ENCODE measurements at places on chromosomes 1 and 21.
A peak's percentile ranks its signal among the peaks of the same experiment; 100 is the strongest.

DNA sequence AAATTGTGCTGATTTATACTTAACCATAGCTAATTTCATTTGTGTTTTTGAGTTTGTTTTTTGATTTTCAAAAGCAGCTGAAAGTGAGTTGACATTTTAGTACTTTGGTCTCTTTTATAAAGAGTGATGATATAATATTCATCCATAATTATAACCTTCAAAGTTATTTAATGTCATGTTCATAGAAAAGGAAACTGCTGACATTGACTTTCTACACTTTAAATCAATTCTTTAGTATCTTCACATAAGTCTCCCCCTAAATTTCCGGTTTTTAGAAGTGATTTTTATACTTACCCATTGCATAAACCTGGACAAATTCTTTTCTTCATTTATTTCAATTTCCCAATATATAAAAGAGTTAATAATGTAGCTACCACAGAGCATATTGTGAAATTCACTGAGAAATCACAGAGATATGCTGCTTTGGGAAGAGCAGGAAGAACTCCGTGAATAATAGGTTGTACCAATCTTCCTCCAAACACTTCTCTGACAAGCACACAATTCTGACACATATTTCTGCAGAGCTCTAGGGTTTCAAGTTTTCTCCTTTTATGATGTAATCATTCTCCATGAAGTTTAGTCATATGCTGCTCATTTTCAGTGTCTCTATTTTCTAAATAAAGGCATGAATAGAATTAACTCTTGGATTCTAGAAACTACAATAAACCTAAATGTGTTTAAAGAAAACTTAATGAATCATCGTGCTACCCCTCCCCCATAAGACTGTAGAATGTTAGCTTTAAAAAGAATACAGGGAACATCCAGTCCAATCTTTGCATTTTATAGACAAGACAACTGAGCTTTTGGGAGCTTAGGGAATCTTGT, 25.6 kb upstream of the CDC42BPA start:
- DNase-seq: peak; percentile 96

DNA sequence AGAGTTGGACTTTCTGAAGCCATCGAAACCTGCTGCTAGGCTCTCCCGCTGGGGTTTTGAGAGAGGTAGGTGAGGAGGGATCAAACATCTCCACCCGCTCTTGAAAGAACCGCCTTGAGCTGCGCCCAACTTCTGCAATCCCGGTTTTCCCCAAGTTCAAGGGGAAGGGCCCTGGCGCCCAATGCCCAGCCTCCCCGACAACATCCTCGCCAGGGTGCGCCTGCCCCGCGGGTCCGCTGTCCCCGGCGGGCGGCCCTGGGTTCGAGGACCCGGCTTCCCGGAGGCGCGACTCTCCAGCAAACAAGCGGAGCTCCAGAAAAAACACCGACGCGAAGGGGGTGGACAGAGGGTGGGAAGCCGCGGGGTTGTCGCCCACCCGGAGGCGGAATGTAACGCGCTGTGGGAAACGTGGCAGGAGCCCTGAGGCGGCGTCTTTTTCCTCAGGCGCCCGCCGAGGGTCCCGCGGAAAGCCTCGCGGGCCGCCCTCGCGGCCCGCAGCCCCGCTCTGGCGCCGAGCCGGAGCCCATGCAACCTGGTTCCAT, 607 bp downstream of the BTG3 start:
- peak; percentile 53 for DNase-seq

- DNase-seq: peak; percentile 61
These were observed 6.6 kb downstream of the FMO1 start for GRCh38 chr1:171254859-171255258.

DNA sequence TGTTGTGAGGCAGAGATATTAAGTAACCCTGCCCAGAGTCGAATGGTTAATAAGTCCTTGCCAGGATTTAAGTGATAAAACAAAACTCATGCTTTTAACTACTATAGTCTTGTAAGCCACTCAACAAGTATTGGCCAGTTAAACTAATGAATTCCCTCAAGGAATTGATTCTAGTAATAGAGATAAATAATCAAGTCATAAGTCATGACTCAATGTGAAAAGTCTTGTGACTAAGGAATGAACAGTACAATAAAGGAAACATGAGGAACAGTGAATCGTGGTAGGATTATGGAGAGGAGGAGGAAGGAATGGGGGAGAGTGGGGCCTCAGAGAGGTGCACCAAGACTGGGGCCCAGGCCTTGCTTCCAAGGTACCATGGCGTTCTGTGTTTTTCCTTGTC, 104.7 kb downstream of the FGGY start:
- DNase-seq: no peak

DNA sequence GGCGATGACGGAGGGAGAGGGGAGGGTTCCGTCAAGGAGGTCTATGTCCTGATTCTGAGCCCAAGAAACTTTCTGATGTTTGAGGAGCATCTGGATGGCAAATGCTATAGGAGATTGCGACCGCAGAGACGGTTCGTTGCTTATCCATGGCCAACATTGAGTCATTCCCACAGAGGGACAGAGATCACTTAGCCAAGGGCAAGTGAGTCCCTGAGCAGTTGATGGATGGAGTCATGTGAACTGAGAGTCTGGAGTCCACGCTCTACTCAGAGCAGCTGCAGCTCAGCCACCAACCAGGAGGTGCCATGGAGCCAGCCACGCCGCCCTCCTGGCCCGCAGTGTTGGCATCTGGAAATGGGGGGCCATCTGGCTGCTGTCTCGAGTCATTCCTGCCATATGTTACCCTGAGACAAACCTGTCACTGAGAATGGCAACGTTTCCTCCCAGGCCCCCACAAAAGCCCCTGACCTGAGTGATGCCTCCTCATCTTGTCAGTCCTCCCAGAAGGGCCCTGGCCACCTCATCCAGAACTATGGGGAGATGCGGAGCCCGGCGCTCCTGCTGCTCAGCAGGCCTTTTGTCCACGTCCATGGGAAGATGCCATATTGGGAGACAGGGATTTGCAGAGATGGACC, 58.6 kb downstream of the ATP5PO start:
- no peak for DNase-seq

- DNase-seq: no peak
These were observed 97.2 kb downstream of the ACTL8 start for GRCh38 chr1:17852383-17852782.

DNA sequence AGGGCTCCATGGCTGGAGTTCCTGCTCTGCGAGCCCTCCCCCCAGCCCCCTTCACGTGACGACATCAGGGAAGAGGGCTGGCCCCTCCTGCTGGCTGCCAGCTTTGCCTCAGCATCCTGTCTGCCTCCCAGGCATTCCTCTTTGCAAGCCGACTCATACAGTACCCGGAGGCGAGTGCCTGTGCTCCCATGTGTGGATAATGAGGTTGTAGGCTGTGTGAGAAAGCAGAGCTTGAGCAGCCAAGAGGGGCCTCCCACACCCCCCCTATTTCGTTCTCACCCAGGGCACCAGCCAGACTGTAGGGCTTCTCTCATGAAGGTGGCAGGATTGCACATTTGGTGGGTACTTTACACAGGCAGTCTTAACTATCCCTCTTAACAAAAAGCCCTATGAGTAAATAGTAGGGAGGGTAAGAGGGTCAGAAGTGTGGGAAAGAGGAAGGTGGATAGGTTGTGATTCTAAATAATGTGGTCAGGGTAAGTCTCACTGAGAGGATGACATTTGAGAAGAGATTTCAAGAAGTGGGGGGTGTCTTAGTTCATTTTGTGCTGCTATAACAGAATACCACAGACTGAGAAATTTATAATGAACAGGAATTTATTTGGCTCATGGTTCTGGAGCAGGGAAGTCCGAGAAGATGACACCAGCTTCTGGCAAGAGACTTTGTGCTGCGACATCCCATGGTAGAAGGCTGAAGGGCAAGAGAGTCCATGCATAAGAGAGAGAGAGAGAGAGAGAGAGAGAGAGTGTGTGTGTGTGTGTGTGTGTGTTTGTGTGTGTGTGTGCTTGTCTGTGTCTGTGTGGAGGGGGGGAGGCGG, 113.5 kb downstream of the OMA1 start:
- peak; percentile 98 for DNase-seq

- DNase-seq: no peak
These were observed 13.1 kb downstream of the IQGAP3 start for GRCh38 chr1:156559086-156559796.

GRCh38 chr1:230136453-230137336, 69.7 kb downstream of the GALNT2 start:
- peak; percentile 18 for DNase-seq

- peak; percentile 38 for DNase-seq
These were observed 32.6 kb downstream of the RNF11 start for GRCh38 chr1:51268634-51269033.

GRCh38 chr1:54874079-54874830, 12.7 kb downstream of the DHCR24 start:
- no peak for DNase-seq

DNA sequence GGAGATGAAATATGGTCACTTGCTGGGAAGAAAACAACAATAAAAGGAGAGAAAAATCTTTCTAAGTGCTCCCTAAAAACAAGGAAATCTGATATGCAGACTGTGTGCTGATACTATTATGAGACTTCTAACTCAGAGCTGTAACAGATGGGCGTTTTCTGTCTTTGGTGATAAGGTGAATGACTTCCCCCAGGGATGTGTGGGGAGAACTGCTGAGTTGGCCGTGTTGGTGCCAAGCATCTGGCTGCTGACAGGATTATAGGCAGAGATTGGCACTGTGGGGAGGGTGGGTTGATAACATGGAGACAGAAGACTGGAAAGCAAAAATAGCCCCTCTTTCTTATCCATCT, 438.5 kb upstream of the PLXNA2 start:
- no peak for DNase-seq

DNA sequence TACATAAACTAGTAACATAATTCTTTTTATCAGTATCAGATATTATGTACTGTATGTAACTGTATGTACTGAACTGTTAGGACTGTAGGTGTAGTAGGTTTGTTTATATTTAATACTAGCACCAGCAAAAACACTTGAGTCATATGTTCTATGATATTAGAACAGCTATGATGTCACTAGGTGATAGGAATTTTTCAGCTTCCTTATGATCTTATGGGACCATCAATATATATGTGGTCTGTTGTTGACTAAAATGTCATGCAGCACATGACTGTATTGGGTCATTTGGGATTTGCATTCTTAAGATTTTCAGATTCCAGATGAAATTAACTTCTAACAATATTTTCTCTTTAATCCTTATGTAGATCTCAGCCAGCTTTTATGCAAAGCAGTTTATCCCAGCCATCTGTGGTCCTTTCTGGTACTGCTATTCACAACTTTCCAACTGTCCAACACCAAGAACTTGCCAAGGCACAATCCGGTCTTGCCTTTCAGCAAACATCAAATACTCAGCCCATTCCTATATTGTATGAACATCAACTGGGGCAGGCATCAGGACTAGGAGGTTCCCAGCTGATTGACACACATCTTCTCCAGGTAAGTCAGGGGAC, 38.3 kb upstream of the MYOCOS start:
- DNase-seq: no peak
